ENCODE measurements at places on chromosomes 4 and X. TPM values are rescaled to one million over a fixed set of nuclear protein-coding genes. Genes with fewer than 3 reads are reported as not detected.

DNA sequence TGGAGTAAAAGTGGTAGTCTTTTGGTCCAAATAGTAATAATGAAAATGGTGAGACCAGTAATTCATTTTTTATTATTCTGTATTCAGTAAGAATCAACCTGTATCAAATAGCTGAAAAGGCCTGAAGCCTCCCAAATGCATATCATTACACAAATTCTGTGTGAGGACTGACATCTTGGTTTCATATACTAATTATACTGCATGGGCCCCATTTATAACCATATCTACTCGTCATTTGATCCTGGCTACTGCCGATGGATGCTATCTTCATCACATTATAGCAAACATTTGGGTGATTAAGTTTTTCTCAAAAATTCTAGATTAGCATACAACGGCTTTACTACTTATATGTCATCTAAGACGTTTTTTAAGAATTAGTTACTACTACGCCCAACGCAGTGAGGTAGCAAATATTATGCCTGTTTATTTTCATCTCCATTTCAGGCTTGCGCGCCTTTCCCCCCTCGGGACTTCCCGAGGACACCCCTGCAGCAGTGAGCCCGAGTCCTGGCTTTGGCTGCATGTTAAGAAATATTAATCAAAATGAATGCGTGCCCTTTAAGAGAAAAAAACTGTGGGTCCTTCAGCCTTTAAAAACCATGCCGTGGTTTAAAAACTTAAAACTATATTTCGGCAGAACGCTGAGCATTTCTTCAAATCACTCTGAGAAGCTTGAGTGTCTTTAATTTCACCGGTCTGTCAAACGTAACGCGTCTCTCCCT lies 814 bp upstream of the MMAA start:
- peak overlapping the region; percentile 84 for H3K4me3 ChIP-seq
- peaks cover 2% of the 10 kb centered on the region for H3K27me3 ChIP-seq
- DNase-seq, result no peak

- no peak overlapping the region for H3K27ac ChIP-seq
- no peaks in the 10 kb centered on the region for H3K4me1 ChIP-seq
- H3K27me3 ChIP-seq, result no peaks in the 10 kb centered on the region
These were observed 148.5 kb downstream of the MAGEC1 start for GRCh38 chrX:142052238-142052637.

DNA sequence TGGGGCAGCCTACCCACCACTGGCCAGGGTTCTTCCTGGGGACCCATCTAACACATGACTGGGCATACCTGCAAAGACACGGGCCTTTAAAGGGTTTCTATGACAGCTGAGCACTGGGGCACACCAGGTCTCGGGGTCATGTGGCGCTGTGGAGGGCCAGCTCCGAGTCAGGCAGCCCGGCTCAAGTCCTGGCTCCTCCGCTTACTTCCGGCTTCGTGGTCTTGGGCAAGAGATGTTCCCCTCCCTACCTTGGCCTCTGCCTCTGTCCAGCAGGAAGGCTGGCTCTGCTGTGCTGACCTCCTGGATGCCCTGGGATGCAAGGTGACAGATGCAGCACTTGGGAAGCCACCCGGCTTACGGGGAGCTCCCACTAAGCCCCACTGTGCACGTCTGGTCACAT lies 37.6 kb downstream of the HTRA3 start:
- no peak overlapping the region for H3K4me3 ChIP-seq
- no peaks in the 10 kb centered on the region for H3K27me3 ChIP-seq
- no peaks in the 10 kb centered on the region for H3K36me3 ChIP-seq
- H3K4me1 ChIP-seq, result no peaks in the 10 kb centered on the region

The GPR173 gene
- total RNA-seq, result not detected

- H3K4me1 ChIP-seq, result peaks cover 78% of the 10 kb centered on the region
- no peaks in the 10 kb centered on the region for H3K27me3 ChIP-seq
- H3K36me3 ChIP-seq, result no peaks in the 10 kb centered on the region
- DNase-seq, result peak; percentile 46
- peak overlapping the region; percentile 78 for H3K4me3 ChIP-seq
- H3K27ac ChIP-seq, result peak overlapping the region; percentile 82
These were observed 7.2 kb downstream of the TBC1D14 start for GRCh38 chr4:6916587-6917460.

DNA sequence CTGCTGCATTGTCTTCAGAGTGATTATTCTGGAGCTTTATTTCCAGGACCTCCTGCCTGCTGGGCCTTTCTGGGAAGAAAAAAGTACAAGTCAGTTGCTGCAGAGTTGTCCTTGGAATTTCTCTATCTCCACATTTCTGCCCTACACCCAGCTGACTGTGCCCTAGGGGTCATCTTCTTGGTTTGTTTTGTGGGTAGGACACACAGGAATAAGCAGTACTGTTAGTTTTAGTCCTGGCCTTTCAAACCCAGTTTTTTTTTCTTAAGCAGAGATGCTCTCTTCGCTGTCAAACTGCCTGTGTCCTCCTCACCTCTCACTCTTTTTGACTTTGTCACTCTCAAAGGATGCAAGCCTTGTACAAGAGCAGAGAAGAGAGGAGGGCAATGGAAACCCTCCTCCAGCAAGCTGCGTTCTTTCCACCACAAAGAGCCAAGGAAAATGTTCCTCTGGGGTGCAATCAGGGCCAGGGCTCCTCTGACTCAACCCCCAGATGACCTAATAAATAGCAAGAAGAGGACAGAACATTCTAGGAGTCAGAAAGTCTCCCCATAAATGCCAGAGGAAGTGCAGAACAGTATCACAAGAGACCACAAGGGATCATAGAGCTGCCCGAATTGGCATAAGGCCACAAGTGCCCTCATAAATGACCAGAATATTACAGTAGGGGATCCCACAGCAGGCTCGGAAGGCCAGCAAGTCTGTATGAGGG lies 186.2 kb downstream of the RCHY1 start:
- no peaks in the 10 kb centered on the region for H3K4me1 ChIP-seq
- H3K27ac ChIP-seq, result no peak overlapping the region
- no peak for DNase-seq
- H3K4me3 ChIP-seq, result no peak overlapping the region

DNA sequence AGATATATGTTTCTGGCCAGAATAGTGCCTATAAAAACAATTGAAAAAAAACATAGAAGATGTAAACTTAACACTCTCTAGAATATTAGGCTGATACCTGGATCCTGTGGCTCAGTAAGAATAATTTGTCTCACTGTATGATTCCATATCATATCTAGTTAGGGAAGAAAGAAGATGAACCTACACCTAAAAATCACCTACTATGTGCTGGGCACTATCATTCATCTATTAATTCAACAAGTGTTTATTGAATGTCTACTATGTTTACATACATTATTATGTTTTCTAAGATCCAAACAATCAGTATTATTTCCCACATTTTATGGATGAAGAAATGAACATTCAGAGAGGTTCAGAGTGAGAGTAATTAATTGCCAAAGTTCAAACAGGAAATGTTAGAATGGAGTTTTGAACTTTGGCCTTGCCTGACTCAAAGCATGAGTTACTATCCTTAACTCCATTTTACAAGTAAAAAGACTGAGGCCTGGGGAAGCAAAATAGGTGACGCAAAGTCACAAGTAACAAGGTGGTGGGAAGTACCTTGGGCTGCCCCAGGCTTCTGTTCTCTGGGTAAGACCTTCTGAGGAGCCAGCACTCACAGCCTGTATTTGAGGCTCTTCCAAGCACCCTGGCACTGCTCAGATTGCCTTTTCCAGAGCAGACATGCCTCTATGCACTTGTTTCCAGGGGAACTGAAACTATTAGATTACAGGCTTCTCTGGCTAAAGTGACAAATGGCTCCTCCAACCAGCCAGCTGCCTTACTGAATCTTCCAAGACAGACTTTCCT lies 111.1 kb upstream of the ACSL4 start:
- no peaks in the 10 kb centered on the region for H3K4me1 ChIP-seq
- H3K27ac ChIP-seq, result no peak overlapping the region
- H3K27me3 ChIP-seq, result no peaks in the 10 kb centered on the region

The ETDB gene
- not detected for total RNA-seq

GRCh38 chr4:185127021-185127925 lies 15.8 kb upstream of the SLC25A4 start:
- H3K27ac ChIP-seq, result no peak overlapping the region
- H3K36me3 ChIP-seq, result no peaks in the 10 kb centered on the region
- no peak overlapping the region for H3K4me3 ChIP-seq

The TRIM75 gene
- total RNA-seq, result not detected

DNA sequence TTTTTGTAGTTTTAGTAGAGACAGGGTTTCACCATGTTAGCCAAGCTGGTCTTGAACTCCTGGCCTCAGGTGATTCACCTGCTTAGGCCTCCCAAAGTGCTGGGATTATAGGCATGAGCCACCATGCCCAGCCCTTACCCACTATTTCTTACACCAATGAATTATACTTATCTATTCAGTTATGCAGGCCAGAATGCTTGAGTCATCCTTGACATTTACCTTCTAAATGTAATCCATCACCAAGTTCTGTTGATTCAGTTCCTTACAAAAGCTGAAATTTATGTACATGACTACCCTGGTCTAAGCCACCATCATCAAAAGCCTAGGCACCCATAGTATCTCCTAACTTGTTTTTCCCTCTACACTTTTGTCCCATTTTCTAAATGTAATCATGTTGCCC lies 585.7 kb downstream of the IL15 start:
- no peak for DNase-seq
- no peak overlapping the region for H3K4me3 ChIP-seq
- no peak overlapping the region for H3K27ac ChIP-seq
- H3K36me3 ChIP-seq, result peaks cover 9% of the 10 kb centered on the region
- H3K27me3 ChIP-seq, result no peaks in the 10 kb centered on the region

DNA sequence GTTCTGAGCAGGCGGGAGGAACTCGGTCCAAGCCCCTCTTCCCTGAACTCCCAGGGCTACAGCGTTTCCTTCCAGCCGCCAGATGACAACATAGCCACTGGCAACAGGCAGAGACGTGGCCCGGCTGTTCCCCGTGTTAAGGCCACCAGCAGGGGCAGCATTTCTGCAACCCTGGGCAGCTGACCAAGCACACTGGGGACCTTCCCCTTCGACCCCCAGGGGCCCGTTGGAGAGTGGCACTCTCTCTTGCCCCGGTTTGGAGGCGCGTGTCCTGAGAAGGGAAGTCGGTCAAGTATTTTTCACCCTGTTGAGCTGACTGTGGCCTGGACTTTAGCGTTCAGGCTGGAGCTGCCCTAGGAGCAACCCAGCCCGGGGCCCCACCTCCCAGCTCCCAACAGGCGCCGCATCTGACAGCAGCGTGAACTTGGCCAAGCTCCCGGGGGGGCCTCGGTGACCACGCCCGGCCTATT lies 37.6 kb downstream of the ZBTB49 start:
- no peaks in the 10 kb centered on the region for H3K4me1 ChIP-seq
- DNase-seq, result no peak

DNA sequence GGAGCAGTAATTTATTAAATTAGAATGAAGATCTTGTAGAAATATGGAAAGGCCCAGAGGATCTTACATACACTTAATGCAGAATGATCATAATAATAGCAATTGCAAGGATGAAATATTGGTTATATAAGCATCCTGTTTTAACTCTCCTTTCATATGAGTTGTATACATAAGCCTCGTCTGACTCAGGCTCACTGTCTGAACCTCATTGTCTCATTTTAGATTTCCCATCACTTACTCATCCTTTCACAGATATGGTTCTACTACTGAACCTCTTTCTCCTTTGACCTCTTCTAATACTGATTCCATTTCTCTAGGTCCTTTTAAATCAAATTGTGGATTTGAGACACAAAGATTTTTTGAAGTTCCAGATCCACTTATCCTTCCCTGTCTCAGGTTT lies 277.3 kb upstream of the TRPC5 start:
- no peaks in the 10 kb centered on the region for H3K27me3 ChIP-seq
- no peaks in the 10 kb centered on the region for H3K36me3 ChIP-seq
- no peak overlapping the region for H3K4me3 ChIP-seq
- H3K4me1 ChIP-seq, result no peaks in the 10 kb centered on the region

DNA sequence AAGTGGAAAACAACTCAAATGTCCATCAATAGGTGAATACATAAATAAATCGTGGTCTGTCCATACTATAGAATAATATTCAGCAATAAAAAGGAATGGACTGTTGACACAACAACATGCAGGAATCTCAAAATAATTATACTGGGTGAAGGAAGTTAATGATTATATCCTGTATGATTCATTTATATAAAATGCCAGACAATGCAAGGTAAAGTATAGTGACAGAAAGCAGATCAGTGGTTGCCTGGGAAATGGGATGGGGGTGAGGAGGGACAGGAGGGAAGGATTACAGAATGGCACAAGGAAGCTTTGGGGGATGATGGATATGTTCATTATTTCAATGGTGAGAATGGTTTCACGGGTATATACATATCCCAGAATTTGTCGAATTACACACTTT lies 12.3 kb downstream of the PYURF start:
- no peak overlapping the region for H3K4me3 ChIP-seq
- DNase-seq, result no peak
- H3K4me1 ChIP-seq, result no peaks in the 10 kb centered on the region
- no peaks in the 10 kb centered on the region for H3K27me3 ChIP-seq
- H3K27ac ChIP-seq, result no peak overlapping the region
- H3K36me3 ChIP-seq, result no peaks in the 10 kb centered on the region

- H3K27me3 ChIP-seq, result no peaks in the 10 kb centered on the region
- DNase-seq, result no peak
- no peaks in the 10 kb centered on the region for H3K36me3 ChIP-seq
- H3K27ac ChIP-seq, result no peak overlapping the region
These were observed 45.0 kb upstream of the NKX1-1 start for GRCh38 chr4:1451106-1451751.

DNA sequence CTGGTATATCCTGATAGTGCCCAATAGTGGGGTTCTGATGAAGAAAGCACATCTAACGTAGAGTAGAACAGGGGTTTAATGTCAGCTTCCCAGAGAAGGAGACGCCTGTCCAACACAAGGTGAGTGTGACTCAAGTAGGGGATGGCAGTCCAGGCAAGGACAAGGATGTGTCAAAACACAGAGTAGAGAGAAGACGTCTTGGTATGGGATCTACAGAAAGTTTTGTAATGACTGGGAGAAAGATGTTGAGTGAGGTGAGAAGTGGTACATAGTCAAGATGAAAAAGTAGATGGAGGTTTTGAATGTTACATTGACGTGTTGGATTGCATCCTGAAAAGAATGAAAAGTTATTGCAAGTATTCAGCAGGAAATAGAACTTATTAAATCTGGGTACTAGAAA lies 124.4 kb downstream of the TMA16 start:
- H3K27me3 ChIP-seq, result no peaks in the 10 kb centered on the region
- H3K36me3 ChIP-seq, result no peaks in the 10 kb centered on the region
- DNase-seq, result no peak
- H3K4me3 ChIP-seq, result no peak overlapping the region
- H3K4me1 ChIP-seq, result peaks cover under 1% of the 10 kb centered on the region
- no peak overlapping the region for H3K27ac ChIP-seq

GRCh38 chr4:64598066-64598465 lies 188.8 kb upstream of the TECRL start:
- no peak overlapping the region for H3K27ac ChIP-seq
- no peaks in the 10 kb centered on the region for H3K27me3 ChIP-seq
- no peak overlapping the region for H3K4me3 ChIP-seq

The NXF2B gene
- not detected for total RNA-seq

DNA sequence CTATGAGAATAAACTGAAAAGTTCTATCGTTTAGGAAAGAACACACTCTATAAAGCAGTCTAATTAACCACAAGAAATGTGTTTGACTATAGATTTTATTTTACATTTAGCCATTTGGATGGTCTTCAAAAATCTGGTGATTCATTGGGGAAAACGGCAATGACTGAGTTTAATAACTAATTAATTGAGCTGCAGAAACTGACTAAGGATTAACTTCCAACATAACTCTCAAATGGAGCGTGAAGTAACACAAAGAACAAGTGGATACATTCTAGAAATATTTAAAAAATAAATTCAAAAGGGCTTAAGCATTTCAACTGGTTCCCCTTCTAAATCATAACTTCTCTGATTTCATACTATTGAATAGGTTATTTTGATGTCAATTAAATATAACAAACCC lies 1582.4 kb downstream of the PCDH18 start:
- H3K27me3 ChIP-seq, result no peaks in the 10 kb centered on the region
- no peaks in the 10 kb centered on the region for H3K4me1 ChIP-seq
- H3K27ac ChIP-seq, result no peak overlapping the region
- no peak for DNase-seq
- no peaks in the 10 kb centered on the region for H3K36me3 ChIP-seq
- H3K4me3 ChIP-seq, result no peak overlapping the region

Measured in CD4-positive, CD25-positive, alpha-beta regulatory T cell (primary cell).